ENCODE measurements at places on chromosomes 7 and 10.

DNA sequence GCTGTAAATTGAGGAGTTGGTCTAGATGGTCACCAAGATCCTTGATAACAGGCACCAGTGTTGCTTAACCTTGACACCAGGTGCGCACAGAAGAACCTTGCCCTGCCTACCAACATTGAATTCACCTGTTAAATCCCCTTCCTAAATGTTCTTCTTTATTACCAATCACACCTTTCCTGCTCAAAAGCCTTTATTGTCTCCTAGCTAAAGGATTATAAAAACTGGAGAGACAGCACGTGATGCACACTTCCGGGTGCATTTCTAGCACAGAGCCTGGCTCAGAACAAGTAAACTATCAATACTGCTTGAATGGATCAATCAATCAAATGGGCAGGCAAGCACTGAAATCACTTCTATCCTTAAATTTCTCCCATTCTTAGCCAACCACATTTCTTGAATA, 56.3 kb downstream of the SVIL start:
- DNase-seq: no peak

DNA sequence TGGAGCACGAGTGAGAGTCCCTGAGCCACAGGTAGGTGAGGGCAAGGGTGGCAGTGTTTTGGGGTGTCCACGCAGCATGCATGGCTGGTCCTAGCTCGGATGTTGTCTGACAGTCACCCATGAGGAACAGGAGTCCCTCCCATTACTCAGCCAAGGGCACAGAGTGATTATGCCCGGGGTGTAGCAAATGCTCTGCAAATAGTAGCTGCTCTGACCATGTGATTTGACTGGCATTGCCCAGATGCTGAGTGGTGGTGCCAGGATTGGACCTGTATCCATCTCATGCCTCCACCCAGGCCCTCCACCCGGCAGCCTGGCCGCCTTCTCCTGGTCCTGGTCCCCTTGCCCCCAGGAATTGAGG, 150.8 kb downstream of the GRK5 start:
- DNase-seq: no peak

DNA sequence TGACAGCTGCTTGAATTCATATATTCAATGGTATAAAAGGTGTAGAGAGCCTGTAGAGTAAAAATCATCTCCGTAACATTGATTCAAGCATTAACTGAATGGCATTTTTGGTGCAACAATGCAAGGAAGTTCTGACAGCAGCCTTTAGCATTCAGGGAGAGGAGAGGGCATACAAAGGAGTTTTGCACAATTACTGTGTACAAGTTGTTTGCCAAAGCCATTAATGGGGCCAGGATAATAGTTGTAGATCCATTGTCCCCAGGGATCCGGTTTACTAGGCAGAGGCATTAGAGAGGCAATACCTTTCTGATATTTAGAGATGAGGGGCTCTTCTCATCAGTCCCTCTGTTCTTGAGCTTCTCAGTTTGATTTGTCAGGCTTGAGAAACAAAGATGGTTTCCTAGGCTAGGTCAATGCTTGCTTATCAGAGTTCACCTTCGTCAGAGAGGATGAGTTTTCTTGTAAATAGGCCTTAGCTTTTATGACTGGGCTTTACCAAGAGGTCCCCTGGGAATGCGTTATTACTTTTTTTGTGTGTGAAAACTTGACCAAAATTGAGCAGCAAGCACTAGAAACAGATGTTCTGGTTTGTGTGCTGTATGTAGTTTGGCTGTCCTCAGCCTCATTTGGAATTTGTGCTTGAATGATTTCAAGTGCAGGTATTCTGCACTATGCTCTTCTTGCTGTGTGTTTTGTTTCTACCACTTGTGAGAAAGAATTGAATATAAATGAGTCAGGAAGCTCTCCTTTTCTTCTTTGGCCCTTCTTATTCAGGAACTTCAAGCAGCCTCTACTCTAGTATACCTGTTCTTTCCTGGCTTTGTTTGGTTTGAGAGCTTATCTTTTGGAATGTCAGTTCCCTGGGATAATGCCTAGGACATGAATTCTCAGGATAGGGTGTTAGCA, 32.0 kb downstream of the SND1 start:
- no peak for DNase-seq

DNA sequence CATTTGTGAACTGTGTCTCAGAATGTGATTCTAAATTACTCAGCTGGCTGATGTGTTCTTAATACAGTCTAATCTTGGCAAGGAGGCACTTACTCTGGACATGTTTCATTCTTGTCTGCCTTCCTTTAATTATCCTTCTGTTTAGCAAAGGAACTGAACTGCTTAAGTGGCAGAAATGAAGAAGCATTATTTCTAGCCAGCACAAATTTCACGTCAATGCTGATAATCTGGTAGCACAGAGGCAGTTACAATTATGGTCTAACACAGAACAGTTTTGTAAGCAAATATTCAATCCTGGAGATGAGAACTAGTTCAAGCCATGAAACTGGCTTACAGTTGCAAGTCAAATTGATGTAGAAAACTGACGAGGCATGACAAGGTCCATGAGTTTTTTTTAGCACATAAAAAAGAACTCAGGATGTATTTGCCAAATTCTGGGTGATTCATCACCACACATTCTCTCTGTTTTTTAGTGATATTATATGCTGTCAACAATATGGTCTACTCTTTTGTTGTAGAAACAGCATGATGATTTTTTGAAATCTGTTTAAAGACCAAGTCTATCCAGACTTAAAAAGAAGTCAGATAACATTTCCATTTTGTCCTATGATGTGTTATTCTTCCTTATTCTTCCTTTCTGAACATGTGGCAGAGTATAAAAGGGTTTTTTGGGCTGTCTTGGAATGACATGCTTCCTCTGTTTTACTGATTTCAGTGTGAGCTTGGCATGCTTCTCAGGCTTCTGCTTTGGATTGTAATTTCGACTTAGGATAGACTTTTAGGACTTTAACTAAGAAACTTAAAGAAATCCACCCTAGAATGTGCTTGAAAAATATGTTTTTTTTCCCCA, 154.8 kb downstream of the DNAJB9 start:
- DNase-seq: no peak

GRCh38 chr7:105278565-105278964, 110.2 kb downstream of the SRPK2 start:
- DNase-seq: no peak

- DNase-seq: no peak
Measured at GRCh38 chr10:96829029-96829773, 2.9 kb upstream of the LCOR start.

DNA sequence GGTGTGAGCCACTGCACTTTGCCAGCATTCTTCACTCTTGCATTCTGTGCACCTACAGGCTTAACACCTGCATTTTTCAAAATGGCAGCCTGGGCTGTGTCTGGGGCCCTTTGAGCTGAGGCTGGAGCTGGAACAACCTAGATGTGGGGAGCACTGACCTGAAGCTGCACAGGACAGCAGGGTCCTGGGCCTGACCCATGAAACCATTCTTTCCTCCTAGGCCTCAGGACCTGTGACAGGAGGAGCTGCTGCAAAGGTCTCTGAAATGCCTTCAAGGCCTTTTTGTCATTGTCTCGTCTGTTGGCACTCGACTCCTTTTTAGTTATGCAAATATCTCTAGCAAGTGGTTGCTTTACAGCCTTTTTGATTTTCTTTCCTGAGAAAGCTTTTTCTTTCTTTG, 82.3 kb downstream of the INPP5A start:
- no peak for DNase-seq

GRCh38 chr7:25619963-25620799, 391.9 kb upstream of the NPVF start:
- DNase-seq: no peak

GRCh38 chr7:137909042-137909441, 62.3 kb upstream of the DGKI start:
- DNase-seq: no peak

DNA sequence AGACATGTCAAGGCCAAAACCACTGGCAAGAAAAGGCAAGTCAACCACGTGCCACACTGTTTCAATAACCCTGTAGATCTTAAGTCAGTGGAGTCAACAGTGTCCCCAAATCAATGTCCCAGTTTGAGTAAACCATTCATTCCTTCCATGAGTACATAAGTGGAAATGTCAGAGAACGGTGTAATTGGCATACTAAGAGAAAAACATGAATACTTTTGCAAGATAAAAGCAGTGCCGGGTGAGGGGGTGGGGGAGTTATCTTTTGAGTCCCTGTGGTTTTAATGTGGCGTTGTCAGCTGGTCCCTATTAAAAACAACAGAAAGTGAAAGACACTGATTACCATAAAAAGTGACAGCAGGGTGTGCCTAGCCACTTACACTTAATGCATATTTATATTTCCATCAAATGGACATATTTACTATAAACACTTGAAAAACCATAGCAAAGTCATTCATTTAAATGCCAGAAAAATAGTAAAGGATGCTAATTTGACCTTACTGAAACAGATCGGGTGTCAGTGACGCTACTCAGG, 37.8 kb downstream of the RSU1 start:
- DNase-seq: peak; percentile 49

- no peak for DNase-seq
Measured at GRCh38 chr10:381805-382204, 246.6 kb downstream of the ZMYND11 start.

DNA sequence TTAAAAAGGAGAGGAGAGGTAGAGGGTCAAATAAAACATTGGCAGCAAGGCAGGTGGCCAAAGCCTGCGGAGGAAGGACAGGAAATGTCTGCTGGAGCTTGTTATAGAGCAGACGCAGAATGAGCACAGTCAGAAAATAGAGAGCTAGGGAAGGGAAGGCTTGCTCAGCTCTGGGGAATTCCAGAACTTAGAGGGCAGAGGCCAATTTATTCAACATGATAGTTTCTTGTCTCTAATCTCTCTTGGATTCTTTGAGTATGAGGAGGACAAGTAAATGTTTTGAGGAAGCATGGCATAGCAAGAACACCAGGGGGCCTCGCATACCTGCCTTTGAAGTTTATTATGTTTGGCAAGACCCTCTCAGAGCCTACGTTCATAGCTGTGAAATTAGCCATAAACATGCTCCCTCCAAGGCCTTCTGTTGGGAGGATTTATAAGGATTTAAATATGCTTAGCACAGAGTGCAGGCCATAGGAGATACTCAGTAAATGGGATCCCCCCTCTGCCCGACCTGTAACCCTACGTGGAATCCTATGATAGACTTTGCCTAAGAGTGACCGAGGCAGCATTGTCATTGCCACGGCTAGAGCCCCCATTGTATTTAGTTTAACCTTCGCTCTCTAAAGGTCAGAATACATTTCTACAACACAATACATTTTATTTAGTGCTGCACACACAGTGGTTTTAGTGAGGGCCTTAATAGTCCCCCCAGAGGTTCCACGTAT, 293.9 kb downstream of the CCDC3 start:
- DNase-seq: no peak

- no peak for DNase-seq
Measured at GRCh38 chr7:143451746-143452145, 8.5 kb downstream of the TAS2R60 start.

- peak; percentile 17 for DNase-seq
Measured at GRCh38 chr7:375321-375831, 85.4 kb downstream of the FOXL3 start.

GRCh38 chr7:1050254-1050906, 6.0 kb downstream of the GPR146 start:
- DNase-seq: no peak

GRCh38 chr10:38094927-38095574, 914 bp downstream of the ZNF37A start:
- no peak for DNase-seq

- DNase-seq: no peak
Measured at GRCh38 chr10:116300542-116300941, 23.7 kb upstream of the CCDC172 start.

- no peak for DNase-seq
Measured at GRCh38 chr7:123797673-123798531, 47.1 kb upstream of the HYAL4 start.

GRCh38 chr7:6649241-6649961, 12.3 kb downstream of the ZNF316 start:
- DNase-seq: no peak

All from activated CD4-positive, CD25-positive, alpha-beta regulatory T cell treated with anti-CD3 and anti-CD28 coated beads, Interleukin-2, amount 50 U/mL, for 72 hours (primary cell).